ENCODE measurements at places on chromosomes 6 and 20.
A peak's percentile ranks its signal among the peaks of the same experiment; 100 is the strongest.

- no peak for DNase-seq
Measured at GRCh38 chr6:104591573-104592334, 268.0 kb downstream of the HACE1 start.

DNA sequence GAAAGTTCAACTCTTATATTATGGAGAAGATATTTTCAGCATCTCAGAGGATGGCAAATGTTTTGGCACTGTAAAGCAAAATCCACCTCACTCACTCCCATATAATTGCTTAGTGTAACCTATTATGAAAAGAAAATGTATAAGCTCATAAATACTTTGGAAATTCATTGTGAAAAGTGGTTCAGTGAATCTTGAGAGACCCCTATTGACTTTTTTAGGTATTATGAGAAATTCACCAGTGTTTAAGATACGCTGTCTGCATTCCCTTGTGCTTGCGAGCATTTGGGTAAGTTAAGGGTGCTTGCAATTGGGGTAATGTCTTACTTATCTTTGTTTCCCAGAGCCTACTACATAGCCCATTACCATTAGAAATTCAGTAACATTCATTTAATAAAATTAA is 66.3 kb upstream of the BMP5 start:
- DNase-seq: no peak

DNA sequence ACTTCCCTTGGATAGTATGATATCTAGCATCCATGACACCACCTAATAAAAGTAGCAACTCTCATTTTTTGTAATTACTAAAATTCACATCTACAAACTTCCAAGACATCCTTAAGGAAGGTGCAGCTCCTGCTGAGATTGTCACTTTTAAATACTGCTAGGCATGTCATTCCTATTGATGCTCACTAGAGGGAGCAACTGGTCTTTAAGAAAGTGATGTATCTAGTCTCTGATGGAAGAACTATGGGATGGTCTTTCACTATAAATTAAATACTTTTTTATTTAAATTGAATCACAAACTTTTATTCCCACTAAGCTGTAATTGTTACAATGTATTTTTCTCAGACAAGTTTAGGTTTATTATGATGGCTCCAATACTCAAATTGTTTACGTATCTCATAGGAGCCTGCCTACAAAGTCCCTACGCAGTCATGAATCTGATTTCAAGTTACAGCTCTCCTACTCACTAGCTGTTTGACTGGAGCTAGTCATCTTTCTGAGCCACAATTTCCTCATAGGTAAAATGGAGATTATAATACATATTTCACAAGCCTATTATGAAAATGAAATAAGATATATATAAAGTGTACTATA is 8.1 kb upstream of the TSPYL1 start:
- no peak for DNase-seq

- no peak for DNase-seq
Measured at GRCh38 chr6:162385980-162386379, 341.6 kb downstream of the PRKN start.

DNA sequence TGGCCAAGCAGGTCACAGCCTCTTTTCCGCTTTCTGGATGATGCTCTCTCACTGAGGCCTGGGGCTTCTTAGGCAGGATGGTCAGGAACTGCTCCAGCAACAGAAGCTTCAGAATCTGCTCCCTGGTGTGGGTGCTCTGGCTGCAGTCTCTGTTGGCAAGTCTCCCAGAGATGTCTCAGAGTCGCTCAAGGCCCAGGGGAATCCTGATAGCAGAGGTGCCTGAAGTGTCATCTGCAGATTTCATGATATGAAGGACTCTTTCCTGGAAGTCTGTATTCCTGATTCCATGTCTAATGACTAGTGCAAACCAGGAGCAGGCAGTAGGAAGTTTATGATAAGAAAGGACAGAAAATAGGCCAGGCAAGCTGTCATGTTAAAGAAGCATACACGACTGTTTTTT is 20.3 kb downstream of the ZSCAN31 start:
- DNase-seq: no peak

- no peak for DNase-seq
Measured at GRCh38 chr6:145761584-145761983, 26.3 kb upstream of the EPM2A start.

GRCh38 chr6:101779051-101779844 is 385.7 kb downstream of the GRIK2 start:
- DNase-seq: no peak

- DNase-seq: peak; percentile 65
Measured at GRCh38 chr20:23995905-23996666, 7.5 kb upstream of the GGTLC1 start.

DNA sequence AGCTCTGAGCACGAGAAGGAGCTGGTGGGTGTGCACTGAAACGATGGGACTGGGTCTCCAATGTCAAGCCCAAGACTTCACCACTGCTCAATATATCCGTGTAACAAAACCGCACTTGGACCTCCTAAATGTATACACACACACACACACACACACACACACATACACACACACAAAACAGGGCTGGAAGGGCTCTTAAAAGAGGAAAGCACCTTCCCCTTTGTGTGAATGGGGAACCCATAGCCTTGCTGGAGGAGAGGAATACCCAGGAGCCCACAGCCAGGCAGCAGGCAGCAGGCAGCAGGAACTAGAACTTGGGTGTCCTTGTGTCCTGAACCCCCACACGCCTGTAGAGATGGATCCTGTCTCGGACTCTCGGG is 29.8 kb downstream of the TGM2 start:
- no peak for DNase-seq

GRCh38 chr6:162736961-162737360 is 9.2 kb downstream of the PACRG start:
- no peak for DNase-seq

DNA sequence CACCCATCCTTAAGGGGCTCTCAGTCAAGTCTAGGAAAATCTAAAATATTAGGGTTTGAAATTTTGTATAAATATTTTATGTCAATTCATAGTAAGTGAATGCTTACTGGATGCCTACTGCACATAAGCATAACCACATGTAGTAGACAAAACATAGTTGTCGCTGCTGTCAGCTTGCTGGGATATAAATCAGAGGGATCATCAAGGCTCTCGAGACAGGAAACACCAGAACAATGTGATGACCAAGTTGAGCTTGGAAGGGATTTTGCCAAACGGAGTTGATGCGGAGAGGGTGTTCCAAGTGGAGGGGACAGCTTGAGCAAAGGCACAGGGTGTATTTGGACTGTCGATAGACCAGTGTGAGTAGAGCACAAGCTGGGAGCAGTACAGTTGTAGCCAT is 105.8 kb upstream of the SUPT3H start:
- DNase-seq: no peak

GRCh38 chr20:1673424-1673823 is 15.8 kb upstream of the SIRPG start:
- no peak for DNase-seq

DNA sequence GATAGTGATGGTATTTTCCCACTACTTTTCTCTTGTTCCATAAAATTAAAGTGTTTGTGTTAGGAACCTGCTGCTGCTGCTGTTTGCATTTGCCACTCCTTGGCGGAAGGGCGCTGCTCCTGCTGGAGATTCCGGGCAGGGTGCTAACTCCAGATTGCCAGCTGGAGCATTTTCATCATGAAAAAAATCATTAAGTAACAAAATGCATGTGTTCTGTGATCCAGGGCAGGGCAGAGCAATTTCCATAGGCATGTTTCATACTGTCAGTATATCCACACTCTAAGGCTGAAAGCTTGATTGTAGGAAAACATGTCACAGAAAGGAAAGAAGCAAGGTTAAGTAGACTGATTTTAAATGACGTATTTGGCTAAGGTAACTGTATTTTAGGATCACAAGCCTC is 24.0 kb downstream of the PBOV1 start:
- peak; percentile 52 for DNase-seq

DNA sequence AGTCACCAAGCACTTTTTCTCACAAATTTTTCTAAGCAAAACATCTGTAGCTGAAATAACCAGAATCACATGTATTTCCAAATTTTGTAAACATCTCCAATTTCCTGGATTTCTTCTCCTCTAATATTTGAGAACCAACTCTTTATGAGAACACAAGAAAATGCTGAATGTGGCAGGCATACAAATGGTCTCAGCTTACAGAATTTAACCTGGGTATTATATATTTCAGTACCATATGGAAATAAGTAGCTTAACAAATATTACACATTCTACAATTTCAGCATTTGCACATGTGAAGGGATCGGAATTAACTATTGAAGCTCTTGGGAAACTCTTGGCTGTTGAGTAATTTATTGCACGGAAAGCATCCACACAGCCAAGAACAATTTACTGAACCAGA is 92.5 kb downstream of the TBXT start:
- DNase-seq: no peak

DNA sequence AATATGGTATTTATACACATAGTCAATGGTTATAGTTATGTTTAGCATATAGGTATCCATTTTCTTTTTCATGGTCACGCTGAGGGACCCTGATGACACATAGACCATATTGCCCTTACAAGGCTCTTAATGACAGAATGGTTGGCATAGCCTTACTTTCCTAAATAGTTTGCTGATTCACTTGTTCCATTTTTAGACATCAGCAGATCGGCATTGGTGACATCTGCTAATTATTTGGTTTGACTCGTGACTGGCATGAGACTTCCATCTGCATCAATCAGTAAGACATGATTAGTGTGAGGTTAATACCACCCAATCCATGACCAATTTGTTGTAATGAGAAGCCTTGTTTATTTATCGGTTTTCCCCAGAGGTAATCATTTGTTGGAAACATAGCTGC is 309.7 kb downstream of the ALDH8A1 start:
- no peak for DNase-seq

GRCh38 chr6:161940519-161940918 is 666.7 kb upstream of the AGPAT4 start:
- DNase-seq: no peak

DNA sequence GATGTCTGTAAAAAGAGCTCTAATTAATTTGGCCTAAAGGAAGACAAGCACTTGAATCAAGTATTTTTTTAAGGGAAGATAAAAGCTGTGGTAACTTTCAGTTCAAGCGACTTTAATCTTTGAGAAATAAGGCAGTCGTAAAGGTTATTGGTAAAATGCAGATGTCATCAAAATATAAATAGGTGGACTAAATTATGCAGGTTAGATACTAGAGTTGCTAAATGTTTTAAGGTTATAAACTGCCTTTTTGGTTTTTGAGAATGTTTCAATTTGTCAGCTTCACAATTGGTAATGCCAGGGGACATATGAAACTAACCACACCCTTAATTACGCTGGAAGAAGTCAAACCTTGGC is 159.5 kb upstream of the OLIG3 start:
- no peak for DNase-seq

GRCh38 chr6:40194447-40195170 is 260.3 kb upstream of the MOCS1 start:
- no peak for DNase-seq

- DNase-seq: no peak
Measured at GRCh38 chr6:5282191-5282623, 20.9 kb downstream of the FARS2 start.

- DNase-seq: no peak
Measured at GRCh38 chr6:107894809-107895396, 63.1 kb downstream of the SEC63 start.

GRCh38 chr20:49591217-49591865 is 23.4 kb upstream of the PTGIS start:
- no peak for DNase-seq

DNA sequence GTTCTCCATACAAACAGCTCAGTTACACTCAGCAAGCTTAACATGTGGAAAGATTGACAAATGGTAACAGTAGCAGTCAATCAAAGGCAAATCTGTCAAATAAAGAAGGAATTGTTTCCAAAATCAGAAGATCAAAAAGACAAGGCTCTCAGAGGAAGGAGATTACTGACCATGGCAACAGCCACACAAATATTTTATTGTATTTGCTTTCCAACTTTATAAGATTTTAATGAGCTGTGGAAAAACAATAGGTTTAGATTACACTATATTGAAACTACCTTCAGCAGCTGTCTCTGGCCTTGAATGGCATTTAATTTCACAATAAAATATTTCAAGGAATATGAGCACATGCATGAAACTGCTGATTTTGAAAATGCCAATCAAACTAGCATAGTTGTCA is 1143.9 kb upstream of the GJE1 start:
- DNase-seq: no peak

DNA sequence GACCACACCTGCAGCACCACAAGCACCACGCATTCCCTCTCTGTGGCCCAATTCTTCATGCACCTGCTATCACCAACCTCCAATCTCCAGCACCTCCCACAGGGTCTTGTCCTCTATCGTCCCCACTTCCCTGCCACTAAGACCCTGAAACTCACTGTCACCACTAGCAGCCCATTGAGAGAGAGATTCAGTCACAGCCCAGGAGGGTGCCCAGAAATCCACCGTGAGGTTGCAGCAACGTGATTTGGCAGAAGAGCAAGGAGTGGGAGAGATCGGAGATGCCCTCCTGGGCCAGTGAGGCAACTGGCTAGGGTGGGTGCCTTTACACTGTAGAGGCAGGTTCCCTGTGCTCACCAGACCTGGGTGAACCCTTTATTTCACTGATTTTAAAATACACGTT is 90.1 kb downstream of the ANKRD60 start:
- DNase-seq: no peak

DNA sequence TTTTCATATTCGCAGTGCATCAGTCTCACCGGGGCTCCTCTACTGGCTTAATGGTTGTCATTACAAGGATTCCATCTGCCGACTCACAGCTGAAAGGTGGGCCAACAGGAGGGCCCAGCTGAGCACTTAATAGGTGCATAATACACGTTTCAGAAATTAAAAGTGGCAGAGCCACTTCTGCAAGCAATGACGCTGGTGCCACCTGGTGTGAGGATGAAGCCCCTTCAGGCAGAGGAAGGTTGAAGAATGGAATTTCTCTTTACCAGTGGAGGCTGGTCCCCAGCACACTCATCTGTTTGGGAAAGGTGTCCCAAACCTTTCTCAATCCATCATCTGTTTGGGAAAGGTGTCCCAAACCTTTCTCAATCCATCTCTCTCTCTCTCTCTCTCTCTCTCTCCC is 8.2 kb upstream of the STMND1 start:
- DNase-seq: no peak

DNA sequence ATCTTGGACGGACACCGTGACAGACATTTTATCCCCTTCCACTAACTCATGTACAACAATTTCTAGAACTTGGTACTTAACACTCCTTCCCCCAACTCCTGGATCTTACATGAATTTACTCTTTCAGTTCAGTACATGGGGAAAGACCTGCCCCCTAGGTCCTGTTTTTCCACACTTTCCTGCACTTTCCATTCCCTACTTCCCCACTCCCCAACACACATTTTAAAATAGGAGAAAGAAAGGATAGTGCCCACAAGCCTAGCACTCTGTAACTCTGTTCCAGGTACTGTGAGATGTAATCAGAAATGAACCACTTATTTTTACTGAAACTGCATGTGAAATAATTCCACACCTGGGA is 1.3 kb downstream of the ADGRG6 start:
- no peak for DNase-seq

DNA sequence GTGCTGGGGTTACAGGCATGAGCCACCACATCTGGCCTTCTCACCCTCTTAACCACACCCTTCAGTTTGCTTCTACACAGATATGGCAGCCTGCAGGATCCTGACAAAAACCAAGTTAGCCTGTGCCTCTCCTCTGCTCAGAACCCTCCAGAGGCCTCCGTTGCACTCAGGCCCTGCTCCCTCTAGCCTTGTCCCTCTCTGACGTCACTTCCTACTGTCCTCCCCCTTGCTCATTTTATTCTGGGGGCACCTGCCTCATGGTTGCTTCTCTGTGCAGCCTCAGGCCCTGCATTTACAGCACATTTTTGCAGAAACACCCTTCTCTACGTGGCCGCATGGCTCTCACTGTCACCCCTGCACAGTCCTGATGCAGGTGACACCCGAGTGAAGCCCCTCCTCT is 105.6 kb downstream of the CDC5L start:
- DNase-seq: no peak

- no peak for DNase-seq
Measured at GRCh38 chr6:39929733-39930461, 4.4 kb downstream of the MOCS1 start.

- DNase-seq: no peak
Measured at GRCh38 chr20:8803065-8803464, 265.8 kb upstream of the PLCB4 start.
